ENCODE measurements at places on chromosomes 12 and 14.

- DNase-seq = no peak
Measured at GRCh38 chr14:59677771-59678231, 101.2 kb upstream of the CCDC175 start.

DNA sequence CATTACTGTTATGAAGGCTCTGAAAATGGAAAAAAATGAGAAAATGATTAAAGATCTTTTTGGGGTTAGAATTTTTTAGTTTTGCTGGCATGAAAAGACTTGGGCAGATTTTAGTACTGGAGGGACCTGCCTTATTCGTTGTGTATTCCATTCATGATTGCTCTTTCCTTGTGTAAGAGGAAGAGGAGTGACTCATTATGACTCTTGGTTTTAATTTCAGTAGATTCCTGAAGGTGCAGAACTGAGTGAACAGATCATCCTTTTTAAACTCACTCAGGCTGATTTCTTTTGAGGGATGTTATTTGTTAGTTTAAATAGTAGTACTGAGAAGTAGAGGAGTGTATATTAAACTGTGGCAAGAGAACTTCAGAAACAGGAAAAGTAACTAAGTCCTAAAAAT is 41.6 kb downstream of the AKAP6 start:
- DNase-seq = peak; percentile 37

DNA sequence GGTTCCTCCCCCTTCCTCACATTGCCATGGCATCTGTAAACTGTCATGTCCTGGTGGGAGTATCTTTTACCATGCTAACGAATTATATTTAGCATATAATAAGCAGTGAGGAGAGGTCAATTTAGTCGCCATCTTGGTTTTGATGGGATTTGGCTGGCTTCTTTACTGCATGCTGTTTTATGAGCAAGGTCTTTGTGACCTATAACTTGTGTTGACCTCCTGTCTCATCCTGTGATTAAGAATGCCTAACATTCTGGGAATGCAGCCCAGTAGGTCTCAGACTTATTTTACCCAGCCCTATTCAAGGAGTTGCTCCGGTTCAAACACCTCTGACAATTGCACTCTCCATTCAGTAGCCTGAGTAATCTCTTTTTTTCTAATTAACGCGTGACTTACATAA is 2.1 kb upstream of the EIF4B start:
- DNase-seq = no peak

GRCh38 chr14:76834241-76834661 is 8.0 kb downstream of the LRRC74A start:
- DNase-seq = no peak

GRCh38 chr14:58587271-58587670 is 50.5 kb upstream of the DACT1 start:
- no peak for DNase-seq

- no peak for DNase-seq
Measured at GRCh38 chr12:24881724-24882371, 67.1 kb downstream of the BCAT1 start.

- DNase-seq = peak; percentile 29
Measured at GRCh38 chr14:100842799-100843198, 16.9 kb downstream of the MEG3 start.

DNA sequence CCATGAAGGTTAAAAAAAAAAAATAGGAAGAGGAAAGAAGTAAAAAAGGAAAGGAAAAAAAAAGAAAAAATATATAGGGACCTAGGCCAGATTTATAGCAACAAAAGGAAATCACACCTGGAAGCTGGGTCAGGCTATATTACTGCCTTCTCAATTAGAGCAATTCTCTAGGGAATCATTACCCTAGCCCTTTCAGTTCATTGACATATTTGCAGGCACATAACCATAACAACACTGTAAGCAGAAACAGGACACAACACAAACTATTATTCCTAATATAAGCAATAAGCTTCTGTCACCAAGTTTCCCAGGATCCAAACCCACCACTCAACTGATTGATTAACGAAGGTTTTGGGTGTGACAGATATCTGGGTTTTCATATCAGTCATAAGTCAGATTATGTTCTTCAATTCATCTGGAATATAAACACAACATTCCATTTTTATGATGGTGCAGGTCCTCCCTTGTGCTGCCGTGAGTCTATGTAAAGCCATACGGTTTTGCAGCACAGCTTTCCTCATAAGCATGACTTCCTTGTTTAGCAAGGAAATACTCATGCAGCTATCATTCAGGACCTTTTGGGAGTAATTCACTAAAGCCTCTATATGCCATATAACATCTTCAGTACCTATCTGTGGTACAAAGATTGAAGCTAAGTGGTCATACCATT is 4.2 kb downstream of the PCNX4 start:
- peak; percentile 42 for DNase-seq

DNA sequence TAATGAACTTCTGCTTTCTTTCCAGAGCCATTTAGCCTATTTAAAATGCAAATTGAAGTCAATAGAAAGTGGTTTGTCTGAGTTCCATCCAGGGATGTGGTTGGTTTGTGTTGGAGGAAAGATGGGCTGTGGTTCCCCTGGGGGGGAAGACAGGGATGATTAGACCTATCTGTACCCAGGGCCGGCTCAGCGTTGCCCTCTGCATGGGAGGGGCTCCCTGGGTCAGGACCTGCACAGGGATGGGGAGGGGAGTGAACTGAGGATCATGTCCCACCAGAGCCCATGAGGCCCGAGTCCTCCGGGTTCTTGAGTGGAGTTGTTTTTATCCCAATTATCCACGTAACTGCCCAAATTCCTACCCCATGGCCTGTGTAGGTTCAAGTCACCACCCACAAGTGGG is 76.9 kb upstream of the SFSWAP start:
- DNase-seq = no peak

DNA sequence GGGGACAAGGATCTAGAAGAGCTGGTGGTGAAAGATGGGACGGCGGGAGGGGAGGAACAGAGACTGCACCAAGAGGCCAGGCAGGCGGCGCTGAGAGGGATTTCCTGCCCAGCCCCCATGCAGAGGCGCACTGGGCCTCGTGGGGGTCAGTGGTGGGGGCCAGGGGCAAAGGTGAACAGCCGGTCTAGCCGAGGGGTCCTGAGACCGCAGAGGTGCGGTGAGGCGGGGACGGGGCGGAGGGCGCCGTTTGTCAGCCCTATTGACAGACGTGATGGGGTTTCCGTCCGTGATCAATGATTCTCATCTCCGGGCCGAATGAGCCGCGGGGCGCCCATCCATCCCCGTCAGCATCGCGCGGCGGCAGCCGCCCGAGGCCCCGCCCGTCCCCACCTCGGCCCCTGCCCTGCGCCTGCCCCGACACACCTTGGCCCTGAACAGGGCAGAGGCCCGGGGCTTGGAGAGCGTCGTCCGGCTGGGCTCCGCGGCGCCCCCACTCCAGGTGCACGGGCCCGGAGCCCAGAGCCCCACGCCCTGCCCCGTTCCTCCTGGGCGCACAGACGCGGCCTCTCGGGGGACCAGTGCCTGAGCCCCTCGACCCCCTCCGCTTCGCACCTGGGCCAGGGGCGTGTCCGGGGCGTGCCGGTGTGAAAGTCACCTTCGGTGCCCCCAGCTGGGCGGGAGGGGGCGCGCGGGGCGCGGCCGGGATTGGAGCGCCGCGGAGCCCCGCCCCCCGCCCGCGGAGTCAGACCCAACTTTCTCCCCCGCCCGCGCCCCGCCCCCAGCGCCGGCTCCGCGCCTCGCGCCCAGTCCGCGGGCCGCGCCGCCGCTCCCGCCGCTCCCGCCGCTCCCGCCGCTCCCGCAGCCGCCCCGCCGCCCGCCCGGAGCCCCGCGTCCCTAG is at the start of gene NXPH4:
NXPH4 (plus strand) TSS at position 781 of the 898 bp plus-strand sequence. CDS start 176 bp downstream, outside the sequence.
- DNase-seq = peak; percentile 53

- no peak for DNase-seq
Measured at GRCh38 chr12:103415681-103416080, 80.1 kb downstream of the C12orf42 start.

- no peak for DNase-seq
Measured at GRCh38 chr14:49986343-49987014, 93.6 kb downstream of the ARF6 start.

DNA sequence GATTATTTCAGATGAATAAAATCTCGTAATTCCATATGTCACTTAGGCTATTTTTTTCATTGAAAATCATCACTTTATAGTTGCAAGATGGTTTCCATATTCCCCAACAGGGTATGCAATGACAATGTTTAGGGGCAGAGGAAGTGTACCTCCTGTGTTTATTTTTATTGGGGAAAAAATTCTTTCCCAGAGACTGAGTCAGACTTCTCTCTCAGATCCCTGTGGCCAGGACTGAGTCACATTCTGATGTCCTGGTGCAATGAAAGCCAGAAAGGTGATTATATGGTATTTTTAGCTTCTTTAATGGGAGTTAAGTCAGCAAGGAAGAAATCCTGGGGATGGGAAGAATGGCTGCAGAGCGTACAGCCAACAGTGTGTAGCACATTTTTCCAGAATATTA is 196.9 kb upstream of the ALG10 start:
- DNase-seq = no peak

DNA sequence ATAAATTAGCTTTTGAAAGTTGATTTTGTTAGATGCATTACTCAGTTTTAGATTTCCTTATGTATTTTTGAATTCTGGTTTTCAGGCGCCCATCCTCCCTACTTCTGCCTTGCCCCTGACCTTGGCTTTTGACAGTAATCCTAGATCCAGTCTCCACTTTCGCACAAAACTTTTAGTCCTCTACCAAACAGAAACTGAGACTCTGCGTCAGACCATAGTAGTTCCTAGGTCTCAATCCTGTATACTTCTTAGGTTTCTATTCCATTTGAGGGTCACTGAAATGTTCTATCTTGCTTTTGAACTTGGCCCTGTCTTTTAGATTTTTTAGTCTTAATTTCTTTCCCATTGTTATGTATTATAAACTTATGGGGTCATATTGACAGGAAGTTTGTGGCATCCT is 307.9 kb upstream of the GARIN6 start:
- no peak for DNase-seq

GRCh38 chr12:103778781-103779180 is 62.3 kb downstream of the NT5DC3 start:
- no peak for DNase-seq
